Muscle of leg (tissue), 16 donors: ENCODE measurements at places on chromosomes 3 and 15. TPM values are rescaled to one million over a fixed set of nuclear protein-coding genes. Genes with fewer than 3 reads are reported as not detected.

The FAM81A gene
- 0.35 TPM for total RNA-seq

The ATP10A gene
- total RNA-seq, result 4.9 TPM

The TRIM42 gene
- not detected for total RNA-seq

The TM4SF1 gene
- total RNA-seq, result 43.4 TPM

The CASR gene
- not detected for total RNA-seq

The MRPS22 gene
- 64.7 TPM for total RNA-seq

The ACOX2 gene
- 21.9 TPM for total RNA-seq

GRCh38 chr3:129316248-129317013 is 37.8 kb downstream of the HMCES start:
- peak overlapping the region; percentile 98 for H3K4me3 ChIP-seq
- no peaks in the 10 kb centered on the region for H3K27me3 ChIP-seq
- peaks cover 26% of the 10 kb centered on the region for H3K4me1 ChIP-seq
- H3K27ac ChIP-seq, result peak overlapping the region; percentile 89

- H3K4me3 ChIP-seq, result no peak overlapping the region
- H3K4me1 ChIP-seq, result peaks cover 5% of the 10 kb centered on the region
- no peaks in the 10 kb centered on the region for H3K27me3 ChIP-seq
- H3K27ac ChIP-seq, result no peak overlapping the region
- no peaks in the 10 kb centered on the region for H3K36me3 ChIP-seq
Observed at GRCh38 chr3:141878817-141879216, 2.4 kb downstream of the ATP1B3 start.

- no peaks in the 10 kb centered on the region for H3K4me1 ChIP-seq
- H3K36me3 ChIP-seq, result no peaks in the 10 kb centered on the region
- no peak for DNase-seq
- no peaks in the 10 kb centered on the region for H3K27me3 ChIP-seq
Observed at GRCh38 chr3:5729852-5730251, 542.3 kb downstream of the EDEM1 start.

GRCh38 chr3:114332342-114333179 is 38.7 kb downstream of the TIGIT start:
- no peak overlapping the region for H3K27ac ChIP-seq
- no peak overlapping the region for H3K4me3 ChIP-seq
- no peak for DNase-seq

DNA sequence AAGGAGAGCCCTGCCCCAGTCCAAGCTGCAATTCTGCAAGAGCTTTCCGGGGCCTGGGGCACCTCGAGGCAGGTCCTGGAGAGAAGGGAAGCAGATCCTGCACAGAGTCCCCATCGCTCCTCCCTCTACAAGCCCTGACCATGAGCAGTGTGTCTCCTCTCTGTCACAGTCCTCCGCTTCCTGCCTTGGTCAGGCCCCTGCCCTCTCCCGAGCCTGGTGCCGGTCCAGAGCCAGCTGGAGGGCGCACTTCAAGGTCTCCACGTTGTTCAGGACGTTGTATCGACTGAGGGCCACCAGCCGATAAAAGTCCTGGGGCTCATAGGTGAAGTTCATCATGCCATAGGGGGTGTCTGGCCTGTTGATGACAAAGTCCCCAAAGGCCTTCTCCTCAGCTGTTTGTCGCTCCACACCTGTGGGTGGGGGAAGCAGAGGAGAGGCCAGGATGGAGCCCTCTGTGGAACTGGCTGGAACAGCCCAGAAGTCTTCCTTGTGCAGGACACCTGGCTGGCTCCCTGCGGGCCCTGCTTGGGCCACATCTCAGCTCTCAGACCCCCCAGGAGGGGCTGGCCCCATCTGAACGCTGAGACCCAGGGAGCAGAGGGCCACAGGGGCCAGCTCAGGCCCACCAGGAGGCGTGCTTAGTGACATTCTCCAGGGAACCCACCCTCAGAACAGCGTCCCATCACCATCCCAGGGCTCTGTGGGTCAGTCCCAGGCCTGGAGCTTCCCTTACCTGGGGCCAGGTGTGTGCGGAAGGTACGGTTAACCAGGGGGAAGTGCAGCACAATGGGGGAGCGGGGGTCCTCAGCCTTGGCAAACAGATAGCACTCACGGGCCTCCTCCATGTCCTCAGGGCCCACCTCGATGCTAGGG is 14.4 kb downstream of the PLA2G4F start:
- H3K27me3 ChIP-seq, result peaks cover 2% of the 10 kb centered on the region
- H3K36me3 ChIP-seq, result no peaks in the 10 kb centered on the region
- no peak overlapping the region for H3K4me3 ChIP-seq
- H3K27ac ChIP-seq, result no peak overlapping the region

DNA sequence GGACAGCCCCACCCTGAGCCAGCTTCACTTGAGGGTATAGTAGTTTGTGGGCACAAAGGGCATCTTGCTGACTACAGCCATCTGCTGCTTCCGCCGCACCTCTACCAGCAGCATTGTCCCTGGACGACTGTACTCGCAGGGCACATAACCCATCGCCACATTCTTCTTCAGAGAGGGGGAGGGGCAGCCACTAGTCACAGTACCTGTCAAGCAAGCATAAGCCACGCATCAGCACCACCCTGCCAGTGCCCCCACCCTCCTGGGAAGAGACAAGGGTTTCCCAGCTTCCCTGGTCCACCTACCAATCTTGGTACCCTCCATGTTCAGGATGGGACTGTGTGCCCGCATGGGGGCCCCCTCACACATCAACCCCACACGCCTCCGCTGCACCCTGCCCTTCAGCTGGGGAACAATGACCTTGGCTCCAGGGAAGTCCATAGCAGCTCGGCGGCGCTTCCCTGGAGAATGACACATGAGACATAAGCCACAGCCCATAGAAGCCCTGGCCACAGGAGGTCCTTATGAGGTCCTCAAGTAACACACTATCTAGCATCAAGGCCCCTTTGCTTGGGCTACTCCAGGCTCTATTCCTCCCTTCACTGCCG is 4.7 kb downstream of the AMT start:
- H3K27ac ChIP-seq, result no peak overlapping the region
- DNase-seq, result no peak
- no peaks in the 10 kb centered on the region for H3K27me3 ChIP-seq
- peaks cover 57% of the 10 kb centered on the region for H3K36me3 ChIP-seq

GRCh38 chr3:120057626-120058025 is 36.6 kb downstream of the GSK3B start:
- H3K36me3 ChIP-seq, result no peaks in the 10 kb centered on the region
- no peak for DNase-seq
- H3K4me1 ChIP-seq, result no peaks in the 10 kb centered on the region
